Fibroblast of skin of abdomen (primary cell): ENCODE measurements at places on chromosomes 2 and 18.
A peak's percentile ranks its signal among the peaks of the same experiment; 100 is the strongest.

DNA sequence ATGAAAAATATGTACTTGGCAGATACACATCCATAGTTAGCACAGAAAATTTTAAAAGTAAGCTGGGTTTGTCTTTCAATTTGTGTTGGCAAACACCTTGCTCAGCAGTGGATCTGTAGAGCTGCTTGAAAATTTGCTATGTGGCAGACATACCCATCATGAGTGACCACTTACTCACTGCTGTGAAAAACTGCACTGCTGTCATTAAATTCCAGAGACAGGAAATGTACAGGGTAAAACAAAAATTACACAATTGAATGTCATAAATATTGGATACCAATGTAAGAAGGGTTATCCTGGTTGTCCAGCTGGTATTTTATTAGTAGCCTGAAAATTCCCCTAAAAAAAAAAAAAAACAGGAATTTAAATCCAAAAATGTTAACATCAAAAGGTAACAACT lies 24.5 kb downstream of the NIF3L1 start:
- peak; percentile 76 for DNase-seq

DNA sequence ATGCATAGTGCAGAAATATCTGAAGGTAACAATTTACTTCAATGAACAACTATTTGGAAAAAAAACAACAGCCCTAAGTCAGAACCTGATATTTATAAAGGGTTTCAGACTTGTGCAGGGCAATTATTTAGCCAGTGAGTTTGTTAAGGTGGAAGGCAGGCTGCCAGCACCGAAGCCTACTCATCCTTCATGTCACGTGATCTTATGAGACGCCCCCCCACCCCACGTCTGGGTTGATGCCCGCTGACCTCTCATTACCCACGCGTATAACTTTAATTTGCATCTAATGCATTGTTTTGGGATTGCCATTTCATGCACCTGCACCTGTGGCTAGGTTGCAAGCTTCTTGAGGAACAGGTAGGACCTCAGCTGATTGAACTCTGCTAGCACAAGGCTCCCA lies 52.9 kb downstream of the MMADHC start:
- no peak for DNase-seq

- peak; percentile 42 for DNase-seq
Observed at GRCh38 chr2:234348081-234348480, 148.8 kb downstream of the ARL4C start.

DNA sequence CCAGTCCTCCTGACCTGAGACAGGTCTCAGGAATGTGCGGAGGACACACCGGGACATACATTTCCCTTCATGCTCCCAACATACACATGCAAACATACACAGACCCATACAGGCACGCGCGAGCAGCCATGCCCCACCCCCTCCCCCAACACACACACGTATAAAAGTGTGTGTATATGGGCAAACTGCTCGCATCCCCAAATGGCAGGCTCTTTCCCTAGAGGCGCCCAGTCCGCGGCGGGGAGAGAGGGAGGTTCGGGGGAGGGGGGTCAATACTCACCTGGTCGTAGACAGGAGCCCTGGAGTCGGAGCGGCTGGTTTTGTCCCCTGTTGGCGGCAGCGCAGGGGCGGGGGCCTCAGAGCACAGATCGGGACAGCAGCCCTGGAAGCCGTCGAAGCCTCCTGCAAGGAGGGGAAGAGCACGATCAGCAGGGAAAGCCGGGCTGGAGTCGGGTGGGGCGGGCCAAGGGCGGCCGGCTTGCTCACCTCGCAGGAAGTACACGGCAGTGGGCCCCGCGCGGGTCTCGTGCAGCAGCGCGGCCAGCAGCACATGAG lies 682 bp downstream of the DUSP2 start:
- DNase-seq = no peak
